Progenitor cell of endocrine pancreas (in vitro differentiated cells): ENCODE measurements at places on chromosomes 12 and 14.

- peak; percentile 56 for DNase-seq
Observed at GRCh38 chr12:120713861-120714482, 3.7 kb downstream of the UNC119B start.

DNA sequence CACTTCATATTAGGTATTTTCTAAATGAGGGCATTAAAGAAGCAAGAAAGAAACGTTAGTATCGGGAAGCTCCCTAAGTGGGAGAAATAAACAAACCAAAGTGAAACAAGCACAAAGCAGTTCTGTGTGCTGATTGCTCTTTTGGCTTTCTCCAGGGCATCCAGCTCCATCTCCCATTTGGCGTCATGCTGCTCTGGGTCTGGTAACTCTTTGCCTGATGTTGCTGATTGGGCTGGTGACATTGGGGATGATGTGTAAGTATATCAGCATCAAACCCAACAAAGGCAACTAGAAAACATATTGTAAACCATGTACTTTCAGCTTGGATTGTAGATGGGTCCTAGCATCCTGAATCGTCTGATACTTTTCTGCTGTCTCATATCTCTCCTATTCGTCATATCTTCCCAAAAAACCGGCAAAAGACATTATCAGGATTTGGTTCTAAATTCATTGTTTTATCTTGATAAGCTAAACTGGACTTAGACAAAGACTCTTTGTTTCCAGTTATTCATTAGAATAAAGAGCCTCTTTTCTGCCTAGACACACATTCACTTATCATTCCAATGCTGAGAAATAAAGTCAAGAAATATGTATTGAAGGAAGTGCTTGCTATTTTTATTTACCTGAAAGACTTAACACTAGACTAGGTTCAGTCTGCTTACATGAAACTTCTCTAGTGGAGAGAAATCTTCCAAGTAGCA is 2.4 kb downstream of the CLEC12B start:
- no peak for DNase-seq

GRCh38 chr14:28323366-28323765 is 443.2 kb upstream of the FOXG1 start:
- DNase-seq = no peak

DNA sequence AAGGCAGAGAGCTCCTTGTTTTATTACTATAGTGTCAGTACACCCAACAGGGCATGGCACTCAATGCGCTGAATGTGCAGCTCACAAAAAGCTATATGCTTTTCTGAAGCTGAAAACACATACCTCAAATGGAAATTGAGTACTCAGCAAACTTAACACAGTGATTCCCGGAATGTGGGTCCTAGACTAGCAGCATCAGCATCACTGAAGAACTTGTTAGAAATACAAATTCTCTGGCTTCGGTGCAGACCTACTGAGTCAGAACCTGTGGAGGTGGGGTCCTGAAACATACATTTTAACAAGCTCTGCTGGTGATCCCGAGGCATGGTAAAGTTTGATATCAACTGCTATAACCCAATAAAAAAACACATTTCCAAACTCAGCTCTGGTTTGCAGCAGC is 14.9 kb downstream of the RERG start:
- DNase-seq = no peak

DNA sequence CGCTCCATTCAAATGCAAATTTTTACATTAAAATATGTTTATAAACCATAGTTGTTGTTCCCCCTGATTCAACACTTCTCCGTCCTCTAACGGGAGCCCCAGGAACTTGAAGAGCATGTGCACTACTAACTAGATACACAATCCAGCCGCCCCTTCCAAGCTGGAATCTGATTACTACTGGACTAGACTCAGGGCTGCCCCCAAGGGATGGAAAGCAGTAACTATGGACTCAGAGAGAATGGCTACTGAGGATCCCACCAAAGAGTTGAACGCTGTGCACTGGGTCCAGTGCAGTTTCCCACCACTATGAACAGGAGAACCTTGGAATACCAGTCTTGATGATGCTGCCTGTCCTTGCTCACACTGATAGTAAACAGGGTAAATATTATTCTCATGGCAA is 48.6 kb upstream of the PCNX1 start:
- DNase-seq = no peak

DNA sequence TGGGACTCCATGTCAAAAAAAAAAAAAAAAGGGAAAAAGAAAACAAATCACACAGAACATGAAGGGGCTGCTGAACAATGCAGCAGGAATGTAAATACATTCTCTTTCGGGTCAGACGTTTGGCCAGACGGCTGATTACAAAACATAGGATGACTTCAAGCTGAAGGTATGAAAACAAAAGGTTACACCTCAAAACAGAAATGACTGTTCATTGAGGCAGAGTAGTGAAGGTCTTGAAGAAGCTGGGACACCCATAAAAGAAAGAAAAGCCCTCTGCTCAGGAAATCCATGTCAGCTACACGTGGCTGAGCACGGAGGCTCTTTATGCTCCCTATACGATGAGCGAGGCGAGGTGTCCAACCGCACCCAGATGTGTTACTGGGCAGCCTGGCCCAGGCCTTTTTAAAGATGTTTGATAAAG is 37.7 kb downstream of the FGD4 start:
- no peak for DNase-seq

- no peak for DNase-seq
Observed at GRCh38 chr12:75481013-75481705, 604 bp downstream of the GLIPR1 start.

- DNase-seq = no peak
Observed at GRCh38 chr12:121568971-121569751, 11.7 kb downstream of the KDM2B start.
